ENCODE measurements at places on chromosomes 4 and X.

GRCh38 chr4:94567811-94568210 is 116.1 kb downstream of the PDLIM5 start:
- DNase-seq, result no peak

DNA sequence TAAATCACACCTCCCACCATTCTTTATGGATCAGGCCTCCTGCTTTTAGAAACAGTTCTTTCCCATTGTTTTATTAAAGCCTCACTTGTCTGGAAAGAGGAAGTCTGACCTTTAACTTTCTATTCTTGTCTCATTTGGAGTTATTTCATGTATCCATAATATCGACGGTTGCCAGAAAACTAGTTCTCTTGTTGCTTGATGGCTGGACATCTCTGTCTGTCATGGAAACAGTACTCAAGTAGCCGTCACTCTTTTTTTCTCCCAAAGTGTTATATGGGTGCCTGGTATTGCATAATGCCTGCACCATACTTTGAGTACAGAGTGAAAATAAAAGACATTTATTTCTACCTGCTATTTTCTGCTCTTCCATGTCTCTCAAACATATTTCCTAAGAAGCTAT is 61.4 kb downstream of the PHEX start:
- no peak for DNase-seq

- DNase-seq, result no peak
Measured at GRCh38 chr4:27048429-27049238, 188.0 kb downstream of the STIM2 start.

DNA sequence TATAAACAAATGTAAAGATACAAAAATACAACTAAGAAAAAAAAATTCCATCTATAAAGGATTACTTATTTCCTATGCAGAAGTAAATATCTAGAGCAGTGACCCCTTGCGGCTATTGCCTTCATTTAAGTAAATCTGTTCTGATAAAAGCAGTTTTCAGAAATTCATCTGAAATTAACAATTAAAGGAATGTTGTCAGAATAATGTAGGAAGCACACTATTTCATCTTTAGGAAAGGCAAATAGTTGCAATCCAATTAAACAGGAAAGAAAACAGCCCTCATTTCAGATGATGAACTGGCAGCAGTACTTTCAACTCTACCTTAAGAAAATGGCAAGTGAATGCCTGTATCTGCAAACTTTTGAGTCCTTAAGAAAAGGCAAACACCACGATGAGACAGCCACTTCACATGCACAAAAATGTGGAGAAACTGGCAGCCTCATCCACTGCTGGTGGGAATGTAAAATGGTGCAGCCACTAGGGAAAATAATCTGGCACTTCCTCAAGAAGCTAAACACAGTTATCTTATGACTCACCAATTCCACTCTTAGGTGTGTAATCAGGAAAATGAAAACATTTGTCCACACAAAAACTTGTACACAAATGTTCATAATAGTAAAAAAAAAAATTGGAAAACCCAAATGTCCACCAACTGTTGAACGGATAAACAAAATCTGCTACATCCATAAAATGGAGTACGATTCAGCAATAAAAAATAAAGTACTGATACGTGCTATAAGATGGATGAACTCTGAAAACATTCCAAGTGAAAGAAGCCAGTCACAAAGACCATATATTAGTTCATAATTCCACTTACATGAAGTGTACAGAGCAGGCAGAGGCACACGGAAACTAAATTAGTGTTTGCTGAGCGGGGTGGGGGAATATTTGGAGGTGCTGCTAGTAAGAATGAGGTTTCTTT is 2.0 kb upstream of the THAP9 start:
- peak; percentile 28 for DNase-seq

- DNase-seq, result no peak
Measured at GRCh38 chr4:147041376-147041775, 95.7 kb upstream of the TTC29 start.

DNA sequence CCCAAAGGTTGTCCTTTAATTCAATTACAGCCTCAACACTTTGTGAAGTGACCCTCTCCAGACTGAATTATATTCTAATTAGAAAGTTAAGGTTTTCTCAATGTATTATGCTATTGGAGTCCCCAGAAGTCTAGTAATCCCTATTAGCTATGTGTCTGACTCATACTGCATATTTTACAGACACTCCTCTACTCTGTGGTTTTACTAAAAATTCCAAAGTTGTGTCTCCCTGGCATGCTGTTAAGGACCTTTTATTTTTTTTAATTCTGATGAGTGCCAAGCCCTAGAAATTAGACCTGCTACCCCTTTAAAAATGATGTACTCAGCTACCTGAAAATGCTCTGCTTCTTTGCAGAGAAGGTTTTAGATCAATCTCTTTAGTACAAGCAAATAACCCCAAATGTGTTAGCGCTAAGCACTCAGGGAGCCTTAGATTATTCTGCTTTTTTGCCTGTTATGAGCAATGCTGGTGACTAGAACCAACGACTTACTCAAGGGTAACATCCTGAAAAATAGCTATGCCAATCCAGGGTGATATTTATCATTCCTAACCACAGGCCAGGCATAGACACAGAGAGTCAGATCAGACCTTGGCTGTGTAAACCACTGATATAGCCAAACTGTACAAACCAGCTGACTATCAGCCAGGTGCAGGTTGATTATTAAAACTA is 26.1 kb upstream of the CXCL13 start:
- DNase-seq, result no peak

DNA sequence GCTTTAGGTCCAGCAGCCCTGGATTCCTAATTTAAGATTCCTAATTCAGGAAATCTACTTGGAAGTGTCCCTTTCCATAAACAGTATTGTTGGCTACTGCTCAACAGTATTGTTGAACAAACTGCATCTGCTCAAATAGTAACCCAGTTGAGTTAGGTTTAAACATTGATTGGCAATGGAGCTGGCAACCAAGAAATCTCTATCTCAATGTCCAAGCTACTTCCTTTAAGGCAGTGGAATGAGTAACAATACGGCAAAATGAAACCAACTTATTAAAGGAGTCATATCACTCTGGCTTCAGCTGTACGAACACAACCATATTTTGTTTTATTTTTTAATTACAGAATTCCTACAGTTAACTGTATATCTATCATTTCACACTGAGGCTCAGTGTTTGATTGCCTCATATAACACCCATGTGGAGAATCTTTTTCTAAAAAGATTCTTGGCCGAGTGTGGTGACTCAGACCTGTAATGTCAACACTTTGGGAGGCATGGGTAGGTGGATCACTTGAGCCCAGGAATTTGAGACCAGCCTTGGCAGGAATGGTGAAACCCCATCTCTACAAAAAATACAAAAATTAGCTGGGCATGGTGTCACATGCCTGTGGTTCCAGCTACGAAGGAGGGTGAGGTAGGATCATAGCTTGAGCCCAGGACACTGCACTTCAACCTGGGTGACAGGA is 71.7 kb upstream of the IL13RA1 start:
- DNase-seq, result no peak

DNA sequence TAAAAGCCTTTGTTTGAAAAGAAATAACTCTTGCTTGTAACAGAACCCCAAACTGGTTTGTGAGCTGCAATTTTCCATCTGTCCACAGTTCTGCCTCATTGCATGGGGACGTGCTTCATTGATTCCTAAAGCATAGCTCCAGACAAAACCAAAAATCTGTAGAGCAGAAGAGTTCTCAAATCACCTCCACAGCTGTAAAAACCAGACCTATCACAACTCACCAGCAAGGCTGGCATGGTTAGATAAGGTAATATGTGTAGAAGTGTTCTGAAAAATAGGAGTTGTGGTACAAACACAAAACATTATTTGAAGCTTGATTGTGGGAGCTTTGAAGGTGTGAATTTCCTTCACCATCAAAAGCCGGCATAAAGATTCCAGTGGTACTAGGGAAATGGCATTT is 12.5 kb upstream of the RAB28 start:
- DNase-seq, result no peak

DNA sequence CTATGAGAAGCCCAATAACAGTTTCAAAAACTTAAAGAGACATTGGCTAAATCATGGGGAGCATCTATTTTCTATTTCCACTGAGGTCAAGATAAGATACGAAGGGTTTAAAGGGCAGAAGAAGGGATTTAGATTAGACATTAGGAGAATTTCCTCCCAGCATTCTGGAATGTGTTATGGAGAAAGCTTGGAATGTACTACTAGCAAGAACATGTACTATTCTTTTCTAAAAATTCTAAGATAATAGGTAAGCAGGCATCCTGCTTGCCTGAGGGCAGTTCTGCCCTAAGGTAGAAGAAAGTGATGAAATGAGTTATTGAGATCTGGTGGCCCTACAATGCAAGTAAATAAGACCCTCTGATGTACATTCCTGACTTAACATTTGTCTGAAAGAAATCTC is 279.2 kb downstream of the NR3C2 start:
- DNase-seq, result no peak

DNA sequence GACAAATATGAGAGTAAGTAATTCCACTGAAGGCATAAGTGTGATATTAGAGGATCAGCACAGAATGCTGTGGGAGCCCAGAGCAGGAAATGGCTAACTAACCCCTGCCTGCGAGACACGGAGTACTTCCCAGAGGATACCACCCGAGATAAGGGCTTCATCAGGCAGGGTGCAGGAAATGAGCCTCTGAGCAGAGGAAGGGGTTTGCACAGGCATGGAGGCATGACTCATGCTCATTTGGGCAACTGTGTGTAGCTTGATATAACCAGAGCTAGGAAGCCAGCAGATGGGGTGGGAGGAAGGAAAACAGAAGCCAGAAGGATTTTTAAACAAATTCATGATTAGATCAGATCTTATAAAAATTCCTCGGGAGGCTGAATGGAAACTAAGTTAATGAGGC is 70.0 kb upstream of the TSPAN5 start:
- DNase-seq, result peak; percentile 33

- no peak for DNase-seq
Measured at GRCh38 chr4:94466371-94466770, 14.6 kb downstream of the PDLIM5 start.

- DNase-seq, result no peak
Measured at GRCh38 chr4:153514001-153514526, 47.9 kb downstream of the TMEM131L start.

DNA sequence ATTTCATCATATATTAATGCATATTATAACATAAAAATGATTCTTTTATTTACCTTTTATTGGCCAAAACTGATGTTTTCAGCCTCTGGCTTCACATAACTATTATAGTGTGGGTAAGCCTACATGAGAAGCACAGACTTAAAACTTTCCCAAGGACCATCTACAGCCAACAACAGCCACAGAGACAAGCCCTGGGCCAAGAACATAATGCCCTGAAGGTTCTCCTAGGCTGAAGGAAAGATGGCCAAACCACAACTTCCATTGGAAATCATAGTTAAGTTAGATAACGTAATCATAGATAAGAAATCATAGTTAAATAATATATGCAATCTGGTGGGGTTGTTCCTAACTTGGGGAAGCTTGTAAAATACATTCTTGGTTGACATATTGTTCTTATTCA is 280.0 kb upstream of the EMCN start:
- no peak for DNase-seq

DNA sequence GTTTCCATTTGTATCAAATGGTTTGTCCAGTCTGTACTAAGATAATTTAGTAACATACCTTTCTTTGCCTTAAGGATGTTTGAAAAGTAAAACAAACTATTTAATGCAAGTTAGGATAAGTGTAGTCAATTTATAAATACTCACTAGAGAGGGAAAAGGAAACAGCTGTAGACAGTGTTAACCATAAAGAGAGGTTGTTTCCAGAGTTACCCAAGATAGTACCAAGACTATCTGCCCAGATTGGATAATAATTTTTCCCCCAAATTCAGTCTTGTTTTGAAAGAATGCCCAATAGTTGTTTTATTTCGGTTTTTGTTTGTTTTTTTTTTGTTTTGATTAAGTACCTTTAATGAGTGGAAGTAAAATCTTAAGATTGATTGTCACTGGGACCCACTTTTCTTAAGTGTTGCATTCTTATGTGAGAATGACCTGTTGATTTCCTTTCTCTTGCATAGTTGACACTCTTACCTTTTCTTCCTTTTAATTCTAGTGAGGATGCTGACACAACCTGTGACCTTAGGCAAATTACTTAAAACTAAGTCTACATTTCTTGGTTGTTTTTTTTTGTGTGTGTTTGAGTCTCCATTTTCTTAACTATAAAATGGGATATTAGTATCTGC is 12.8 kb downstream of the AFF1 start:
- DNase-seq, result no peak

DNA sequence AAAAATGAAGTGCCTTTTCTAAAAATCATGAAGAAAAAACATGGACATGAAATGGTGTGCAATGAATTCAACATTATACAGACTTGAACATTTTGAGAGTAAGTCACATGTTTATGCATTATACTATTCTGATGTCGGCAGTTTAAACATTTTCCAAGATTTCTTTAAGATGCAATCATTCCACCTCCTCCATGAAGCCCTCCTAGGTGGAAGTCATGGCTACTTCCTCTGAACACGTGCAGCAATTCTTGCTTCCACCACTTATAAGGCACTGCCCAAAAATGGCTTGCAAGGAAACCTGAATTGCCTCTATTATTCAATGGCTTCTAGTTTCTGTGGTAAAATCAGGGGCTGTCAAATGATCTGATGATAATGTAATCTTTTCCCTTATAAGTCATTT is 25.8 kb downstream of the IGFBP7 start:
- DNase-seq, result no peak

GRCh38 chr4:133943081-133943480 is 258.5 kb downstream of the PABPC4L start:
- DNase-seq, result no peak

GRCh38 chr4:70991596-70991995 is 1.9 kb upstream of the DCK start:
- no peak for DNase-seq

- DNase-seq, result no peak
Measured at GRCh38 chrX:136198678-136199243, 51.4 kb downstream of the FHL1 start.
